ENCODE measurements at places on chromosomes 6 and 20.

GRCh38 chr6:17556014-17556413 lies 44.1 kb upstream of the FAM8A1 start:
- no peak for DNase-seq

- no peak for DNase-seq
Measured at GRCh38 chr6:16400248-16400760, 161.9 kb downstream of the GMPR start.

DNA sequence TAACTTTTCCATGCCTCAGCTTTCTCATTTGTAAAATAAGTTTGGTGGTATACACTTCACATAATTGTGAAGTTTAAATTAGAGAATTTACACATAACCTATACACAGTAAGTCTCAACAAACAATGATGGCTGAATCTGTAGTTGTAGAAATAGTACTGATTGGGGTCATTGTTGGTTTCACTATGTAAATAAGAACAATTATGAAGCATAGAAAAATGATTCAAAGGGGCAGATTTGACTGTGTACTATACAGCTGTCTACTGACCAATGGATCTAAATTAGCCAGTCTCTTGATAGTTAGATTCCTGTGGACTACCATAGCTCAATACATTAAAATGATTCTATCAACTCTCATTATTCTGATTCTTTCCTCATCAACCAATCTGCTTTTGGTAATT lies 181.1 kb upstream of the STXBP5 start:
- no peak for DNase-seq

DNA sequence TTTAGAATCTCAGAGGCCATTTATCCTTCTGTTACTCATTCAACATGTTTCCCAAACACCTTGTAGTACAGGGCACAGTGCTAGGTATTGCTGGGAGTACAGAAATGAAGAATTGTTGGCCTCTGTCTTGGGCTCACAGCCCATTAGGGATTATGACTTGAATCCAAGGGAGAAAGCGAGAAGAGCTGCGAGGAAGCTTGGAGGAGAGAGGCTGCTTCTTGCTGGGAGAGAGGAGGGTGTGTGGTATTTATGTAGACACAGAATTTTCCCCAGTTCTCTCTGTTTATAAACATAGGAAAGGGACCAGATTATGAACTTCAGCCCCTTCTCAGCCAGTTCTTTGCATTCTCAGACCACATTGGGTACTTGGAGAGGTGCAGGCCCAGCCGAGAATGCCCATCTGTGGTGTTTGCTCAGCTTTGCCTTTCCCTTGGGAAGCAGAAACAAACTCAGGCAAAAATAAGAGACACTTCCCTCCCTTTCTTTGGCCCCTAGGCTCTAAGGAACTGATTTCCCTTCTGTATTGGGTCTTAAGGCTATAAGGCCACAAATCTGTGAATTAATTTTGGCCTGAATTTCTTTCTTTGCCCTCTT lies 17.9 kb downstream of the CHMP4B start:
- DNase-seq, result peak; percentile 49

- peak; percentile 50 for DNase-seq
Measured at GRCh38 chr20:38094373-38094891, 60.9 kb downstream of the RPRD1B start.

DNA sequence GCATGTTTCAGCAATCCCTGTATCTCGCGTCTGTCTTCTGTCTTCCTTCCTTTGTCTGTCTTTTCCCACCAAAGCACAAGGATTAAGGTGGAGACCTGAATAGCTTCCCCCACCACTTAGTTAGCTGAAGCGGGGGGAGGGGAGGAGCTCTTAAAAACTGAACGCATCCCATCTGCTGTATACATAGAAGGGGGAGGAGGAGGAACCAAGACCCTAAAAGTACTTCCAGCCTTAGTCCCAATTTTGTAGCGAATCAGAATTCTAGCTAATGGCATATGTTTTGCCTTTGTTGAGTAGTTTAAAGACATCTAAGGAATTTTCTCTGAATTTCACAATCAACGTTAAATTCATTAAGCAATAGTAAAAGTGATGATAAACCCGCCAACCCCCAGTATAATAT lies 47.9 kb downstream of the GNAS start:
- DNase-seq, result no peak

- peak; percentile 69 for DNase-seq
Measured at GRCh38 chr20:31475472-31476293, 595 bp downstream of the REM1 start.

GRCh38 chr6:86526238-86526637 lies 411.1 kb upstream of the HTR1E start:
- DNase-seq, result no peak

GRCh38 chr6:137978252-137978896 lies 111.3 kb downstream of the TNFAIP3 start:
- no peak for DNase-seq

- DNase-seq, result no peak
Measured at GRCh38 chr6:165746331-165746730, 83.3 kb upstream of the PDE10A start.

- no peak for DNase-seq
Measured at GRCh38 chr20:32033316-32033715, 18.7 kb upstream of the HCK start.

GRCh38 chr20:11375966-11376365 lies 541.7 kb upstream of the BTBD3 start:
- no peak for DNase-seq
